ENCODE measurements at places on chromosomes 4 and X.

DNA sequence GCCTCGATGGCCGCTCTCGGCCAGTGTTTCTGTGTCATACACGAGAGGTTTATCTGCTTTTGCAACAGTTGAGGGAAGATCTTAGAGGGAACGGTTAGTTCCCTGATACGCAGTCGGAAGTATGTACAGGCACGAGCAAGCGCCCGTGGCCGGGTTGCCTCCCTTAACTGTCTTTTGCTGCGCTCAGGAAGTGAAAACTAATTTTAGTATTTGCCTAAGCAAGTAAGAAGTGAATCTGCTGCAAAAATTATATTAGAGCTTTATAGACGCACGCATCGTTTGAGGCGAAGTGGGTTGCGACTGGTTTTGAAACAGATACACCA, 695 bp downstream of the MTM1 start:
- DNase-seq = peak; percentile 10

- no peak for DNase-seq
Measured at GRCh38 chr4:108432418-108432817, 188.0 kb upstream of the RPL34 start.

GRCh38 chr4:7264694-7265093, 72.4 kb downstream of the SORCS2 start:
- DNase-seq = no peak

DNA sequence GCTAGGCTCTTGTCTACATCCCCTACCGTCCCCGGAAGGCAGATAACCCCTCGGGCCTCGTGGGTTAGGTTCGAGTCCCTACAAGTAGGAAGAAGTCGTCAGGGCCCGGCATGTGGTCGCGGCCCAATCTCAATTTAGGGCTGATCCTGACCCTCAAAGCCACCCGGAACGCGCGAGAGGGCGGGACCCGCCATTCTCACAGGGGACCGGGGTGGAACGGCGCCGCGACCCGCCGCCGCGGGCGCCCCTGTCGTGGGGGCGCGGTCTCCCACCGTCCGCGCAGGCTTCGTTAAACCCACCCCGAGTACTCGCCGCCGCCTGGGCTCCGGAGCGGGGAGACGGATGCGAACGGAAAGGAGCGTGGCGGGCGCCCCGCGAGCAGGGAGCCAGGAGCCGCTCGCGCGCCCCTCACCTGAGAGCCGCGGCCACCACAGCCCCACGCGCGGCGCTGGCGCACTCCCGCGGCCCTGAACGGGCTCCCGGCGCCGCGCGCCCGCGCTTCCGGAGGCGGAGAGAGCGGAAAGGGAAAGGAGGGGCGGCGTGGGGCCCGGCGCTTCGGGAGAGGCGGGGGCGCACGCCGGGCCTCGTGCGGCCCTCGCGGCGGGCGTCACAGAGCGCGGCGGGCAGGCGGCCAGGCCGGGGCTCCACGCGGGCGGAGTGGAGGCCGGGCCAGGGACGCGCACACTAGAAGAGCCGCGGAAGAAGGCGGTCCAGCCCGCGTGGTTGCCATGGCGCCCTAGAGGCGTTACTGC, at the start of gene CFAP97:
Gene CFAP97 (minus strand): TSS at position 515 of the 752 bp plus-strand sequence. CDS start 12,804 bp downstream, outside the sequence.
- peak; percentile 77 for DNase-seq

Measured in kidney capillary endothelial cell (primary cell).